Activated effector memory CD4-positive, alpha-beta T cell treated with Interleukin-2 at 50 U/mL for 16 hours (primary cell): ENCODE measurements at places on chromosomes 7 and 10.

DNA sequence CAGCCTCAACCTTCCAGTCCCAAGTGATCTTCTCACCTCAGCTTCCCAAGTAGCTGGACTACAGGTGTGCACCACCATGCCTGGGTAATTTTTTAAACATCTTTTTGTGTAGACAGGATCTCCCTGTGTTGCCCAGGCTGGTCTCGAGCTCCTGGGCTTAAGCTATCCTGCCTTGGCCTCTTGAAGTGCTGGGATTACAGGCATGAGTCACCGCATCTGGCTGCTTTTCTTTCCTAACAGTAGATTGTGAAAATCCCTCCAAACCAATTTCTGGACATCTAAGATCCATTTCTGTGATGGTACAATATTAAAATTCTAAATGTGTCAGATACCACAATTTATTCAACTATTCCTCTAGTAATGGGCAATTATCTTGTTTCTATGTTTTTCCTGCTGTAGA lies 38.7 kb downstream of the RAB18 start:
- no peak for DNase-seq

DNA sequence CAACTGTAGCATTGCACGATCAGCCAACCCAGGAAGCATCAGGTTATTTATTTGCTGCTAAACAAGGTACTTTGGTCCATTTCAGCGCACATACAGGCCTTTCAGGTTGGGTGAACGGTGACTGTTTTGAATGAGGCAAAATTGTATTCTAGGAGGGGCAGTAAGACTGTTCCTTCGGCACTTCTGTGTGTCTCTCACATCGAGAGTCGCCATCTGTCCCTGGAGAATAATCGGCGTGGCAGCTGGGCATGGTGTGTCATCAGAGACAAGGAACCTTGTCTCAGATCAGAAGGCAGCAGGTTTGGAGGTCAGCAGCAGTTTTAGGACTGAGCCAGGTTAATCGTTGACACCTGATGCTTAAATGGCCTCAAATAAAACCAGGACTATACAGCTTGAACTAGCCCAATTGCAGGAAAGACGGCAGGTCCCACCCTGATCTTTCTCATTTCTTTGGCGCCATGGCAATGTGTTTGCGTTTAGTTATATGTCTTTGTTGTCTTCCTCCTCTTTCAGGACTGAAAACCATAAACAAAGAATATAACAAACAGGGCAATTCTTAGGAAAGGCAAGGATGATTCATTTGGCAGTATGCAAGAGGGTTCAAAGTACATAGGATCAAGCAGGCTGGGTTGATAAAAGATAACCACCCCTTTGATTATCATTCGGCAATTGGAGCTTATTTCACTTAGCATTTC lies 92.0 kb upstream of the PRR15 start:
- DNase-seq, result no peak

- no peak for DNase-seq
Measured at GRCh38 chr10:132111121-132111731, 45.5 kb downstream of the JAKMIP3 start.

DNA sequence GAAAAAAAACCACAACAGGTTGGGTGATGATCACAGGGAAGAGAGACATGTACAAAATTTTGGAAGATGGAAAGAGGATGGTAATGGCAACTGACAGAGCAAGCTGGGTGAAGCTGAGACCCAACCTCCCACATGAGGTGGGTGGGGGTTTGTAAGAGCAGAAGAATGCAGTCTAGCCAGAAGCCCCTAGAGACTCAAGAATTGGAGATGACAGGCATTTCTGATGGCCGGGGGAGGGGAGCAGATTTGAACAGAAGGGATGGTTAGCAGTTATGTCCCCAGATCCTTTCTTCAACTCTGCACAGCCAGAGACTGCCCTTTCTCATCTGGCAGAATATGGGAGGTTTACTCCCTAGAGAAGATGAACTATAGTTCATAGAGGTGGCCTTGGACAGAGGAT lies 208.0 kb downstream of the GALNT17 start:
- DNase-seq, result no peak
